Smooth muscle cell of the brain vasculature (primary cell): ENCODE measurements at places on chromosomes 11 and 22.
A peak's percentile ranks its signal among the peaks of the same experiment; 100 is the strongest.

DNA sequence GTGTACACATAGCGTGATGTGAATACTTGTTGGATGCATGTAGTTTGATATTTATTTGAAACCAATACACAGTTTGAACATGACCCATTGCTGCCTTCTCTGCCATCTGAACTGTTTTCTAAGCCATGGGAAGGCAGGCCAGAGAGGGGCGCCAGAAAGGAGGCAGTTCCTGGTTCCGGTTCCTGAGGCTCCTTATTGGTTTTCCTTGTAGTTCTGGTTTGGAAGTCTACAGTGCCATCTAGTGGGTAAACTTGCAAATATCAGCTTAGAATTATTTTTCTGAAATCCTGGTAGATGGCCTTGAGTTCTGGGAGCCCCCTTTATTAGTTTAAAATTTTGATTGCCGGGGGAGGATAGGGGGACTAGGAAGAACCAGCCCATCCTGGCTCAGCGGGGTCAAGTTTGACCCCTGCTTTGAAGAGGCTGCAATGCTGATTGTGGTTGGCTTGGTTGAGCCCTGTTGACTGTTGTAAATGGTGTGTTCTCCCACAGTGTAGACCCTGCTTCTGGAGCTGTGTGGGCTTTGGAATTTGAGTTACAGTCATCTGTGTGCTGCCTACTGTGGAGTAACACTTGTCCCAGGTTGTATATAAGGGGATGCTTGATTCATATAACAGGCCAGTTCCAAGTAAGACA is 48.4 kb downstream of the GRAMD1B start:
- DNase-seq = peak; percentile 68

DNA sequence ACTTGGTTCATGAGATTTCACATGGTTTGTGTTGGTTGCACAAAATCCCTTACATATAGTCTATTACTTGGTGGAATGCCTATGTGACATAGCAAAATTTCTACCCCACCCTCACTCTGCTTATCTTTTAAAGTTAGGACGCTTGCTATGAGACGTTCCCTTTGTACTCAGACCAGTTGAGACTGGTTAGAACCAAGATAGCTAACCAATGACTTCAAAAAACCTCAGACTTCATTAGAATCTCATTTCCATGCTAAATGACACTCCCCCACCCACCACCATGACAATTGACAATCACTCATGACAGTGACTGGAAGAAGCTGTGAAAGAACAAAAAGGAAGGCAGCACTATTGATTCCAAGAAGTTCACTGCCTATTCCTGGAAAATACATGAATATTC is 313.6 kb downstream of the ETS1 start:
- no peak for DNase-seq

DNA sequence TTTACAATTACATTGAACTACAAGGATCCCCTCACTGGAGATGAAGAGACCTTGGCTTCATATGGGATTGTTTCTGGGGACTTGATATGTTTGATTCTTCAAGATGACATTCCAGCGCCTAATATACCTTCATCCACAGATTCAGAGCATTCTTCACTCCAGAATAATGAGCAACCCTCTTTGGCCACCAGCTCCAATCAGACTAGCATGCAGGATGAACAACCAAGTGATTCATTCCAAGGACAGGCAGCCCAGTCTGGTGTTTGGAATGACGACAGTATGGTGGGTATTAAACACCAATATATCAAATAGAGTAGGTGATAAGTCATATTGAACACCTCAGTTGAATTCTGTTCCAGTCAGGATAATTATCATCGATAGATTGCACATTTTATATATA is 4.4 kb downstream of the FBXO7 start:
- no peak for DNase-seq

DNA sequence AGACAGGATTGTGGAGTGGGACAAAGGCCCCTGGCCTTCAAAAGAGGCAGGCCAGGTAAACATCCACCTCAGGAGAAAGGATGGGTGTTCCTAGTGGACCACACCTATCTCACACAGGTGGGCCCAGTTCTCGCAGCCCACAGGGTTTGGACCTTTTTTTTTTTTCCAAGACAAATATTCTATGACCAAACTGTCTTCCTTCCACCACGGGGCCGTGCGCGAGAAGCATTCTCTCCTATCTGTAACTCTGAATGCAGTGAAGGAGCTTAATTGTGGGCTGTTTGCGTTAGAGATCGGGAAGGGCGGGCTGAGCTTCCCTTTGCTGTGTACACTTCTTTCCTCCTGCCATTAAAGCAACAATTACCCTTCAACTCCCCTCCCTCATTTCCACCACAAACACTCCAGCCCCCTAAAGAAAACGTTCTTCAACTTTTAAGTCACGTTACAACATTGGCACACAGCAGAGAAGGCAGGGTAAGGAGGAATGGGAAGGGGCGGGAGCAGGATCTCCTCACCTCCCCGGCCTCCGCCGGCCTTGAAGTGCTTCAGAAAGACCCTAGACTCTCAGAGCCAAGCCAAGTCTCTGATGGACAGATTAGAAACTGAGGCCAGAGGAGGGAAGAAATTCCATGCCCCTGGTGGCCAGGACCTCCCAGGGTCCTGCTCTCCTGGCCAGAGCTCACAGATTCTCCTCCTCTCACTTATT is 238.4 kb downstream of the BUD13 start:
- no peak for DNase-seq

GRCh38 chr11:121421149-121421901 is 30.8 kb upstream of the SORL1 start:
- DNase-seq = no peak

DNA sequence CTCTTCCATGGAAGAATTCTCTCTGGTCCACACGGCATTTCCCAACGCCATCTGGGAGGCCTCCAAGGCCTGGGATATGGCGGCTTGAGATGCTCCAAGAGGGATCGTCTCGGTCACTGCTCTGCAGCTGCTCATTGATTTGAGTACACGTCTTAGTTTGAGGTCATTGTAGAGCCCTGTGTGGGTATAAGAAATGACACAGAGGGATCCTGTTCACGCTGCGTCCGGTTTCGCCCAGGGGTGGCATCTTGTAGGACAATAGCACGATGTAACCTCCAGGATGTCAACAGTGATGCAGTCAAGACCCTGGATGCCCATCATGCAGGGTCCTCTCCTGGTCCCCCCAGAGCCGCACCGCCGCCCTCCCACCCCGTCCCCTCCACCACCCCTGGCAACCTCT is 564.6 kb downstream of the BRD1 start:
- DNase-seq = no peak

GRCh38 chr22:32776802-32777201 is 24.7 kb upstream of the TIMP3 start:
- DNase-seq = no peak

- DNase-seq = no peak
Measured at GRCh38 chr11:34641456-34641855, 20.6 kb downstream of the EHF start.

DNA sequence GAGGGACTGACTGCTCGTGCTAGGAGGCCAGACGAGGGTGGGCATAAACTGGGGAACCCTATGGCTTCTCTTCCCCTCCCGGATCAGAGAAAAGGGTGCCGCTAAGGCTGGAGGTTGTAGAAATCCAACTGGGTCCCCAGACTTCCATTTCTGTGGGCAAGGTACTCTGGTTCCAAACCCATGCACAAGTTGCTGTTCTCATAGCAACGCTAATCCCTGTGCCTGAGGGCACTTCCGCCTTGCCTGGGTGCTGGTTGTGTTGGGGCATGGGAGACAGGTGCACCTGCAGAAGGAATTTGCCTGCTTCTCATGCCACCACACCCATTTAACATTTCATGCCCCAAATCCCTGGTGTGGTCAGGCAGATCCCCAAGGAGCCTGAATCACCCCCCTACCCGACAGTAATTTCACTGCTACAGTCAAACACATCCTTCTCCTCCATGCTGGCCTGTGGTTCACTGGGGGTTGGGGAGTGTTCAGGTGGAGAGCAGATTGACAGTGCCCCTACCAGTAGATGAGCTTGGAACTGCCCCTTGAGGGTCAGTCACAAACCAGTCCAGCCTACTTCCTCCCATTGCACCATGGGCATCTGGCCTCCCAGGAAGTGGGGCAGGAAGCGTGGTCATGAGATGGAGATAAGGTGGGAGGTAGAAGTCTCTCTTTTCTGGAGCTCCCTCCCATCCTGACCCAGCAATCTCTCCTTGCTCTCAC is 1.2 kb downstream of the C2CD2L start:
- DNase-seq = no peak

- no peak for DNase-seq
Measured at GRCh38 chr11:47324520-47324919, 28.0 kb downstream of the MYBPC3 start.
